ENCODE measurements at places on chromosomes 6 and 20.

- DNase-seq, result peak; percentile 48
These were observed 9.9 kb upstream of the BAK1 start for GRCh38 chr6:33589731-33590530.

GRCh38 chr6:164346631-164347030 is 932.1 kb downstream of the QKI start:
- DNase-seq, result no peak

DNA sequence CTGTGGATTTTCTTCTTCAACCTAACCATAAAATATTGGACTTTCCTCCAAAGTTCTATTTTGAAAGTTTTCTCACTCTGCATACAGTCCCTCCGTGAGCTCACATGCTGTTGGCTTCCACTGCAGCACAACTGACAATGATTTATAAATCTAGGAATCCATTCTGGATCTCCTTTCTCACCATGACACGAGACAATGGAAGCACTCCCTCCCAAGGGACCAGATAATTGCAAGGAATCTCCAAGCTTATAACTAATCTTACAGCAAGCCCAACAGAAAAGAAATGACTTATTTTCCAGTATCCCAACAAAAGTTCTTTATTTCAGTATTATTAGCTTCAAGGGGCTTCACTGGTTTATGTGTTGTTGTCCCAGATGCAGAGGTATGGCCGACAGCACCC is 729.0 kb downstream of the RFPL4B start:
- DNase-seq, result no peak

- DNase-seq, result no peak
These were observed 74.3 kb upstream of the CCN2 start for GRCh38 chr6:132025468-132025867.

DNA sequence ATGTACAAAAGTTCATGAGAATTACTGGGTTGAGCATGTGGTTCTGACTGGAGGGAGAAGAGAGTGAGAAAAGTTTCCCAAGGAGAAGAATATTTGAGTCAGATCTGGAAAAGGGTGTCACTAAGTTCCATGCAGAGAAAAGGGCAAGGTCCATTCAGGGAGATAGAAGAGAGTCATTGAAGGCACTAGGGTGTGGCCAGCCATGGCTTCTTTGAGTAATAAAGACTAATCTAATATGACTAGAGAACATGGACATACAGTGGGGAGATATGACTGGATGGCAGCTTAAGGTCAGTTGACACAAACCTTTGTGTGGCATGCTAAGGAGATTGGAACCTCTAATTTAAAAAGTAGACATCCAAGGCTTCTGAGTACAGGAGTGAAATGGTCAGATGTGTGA is 10.7 kb upstream of the SLC17A4 start:
- DNase-seq, result no peak

- no peak for DNase-seq
These were observed 179.5 kb upstream of the CITED2 start for GRCh38 chr6:139553916-139554315.

DNA sequence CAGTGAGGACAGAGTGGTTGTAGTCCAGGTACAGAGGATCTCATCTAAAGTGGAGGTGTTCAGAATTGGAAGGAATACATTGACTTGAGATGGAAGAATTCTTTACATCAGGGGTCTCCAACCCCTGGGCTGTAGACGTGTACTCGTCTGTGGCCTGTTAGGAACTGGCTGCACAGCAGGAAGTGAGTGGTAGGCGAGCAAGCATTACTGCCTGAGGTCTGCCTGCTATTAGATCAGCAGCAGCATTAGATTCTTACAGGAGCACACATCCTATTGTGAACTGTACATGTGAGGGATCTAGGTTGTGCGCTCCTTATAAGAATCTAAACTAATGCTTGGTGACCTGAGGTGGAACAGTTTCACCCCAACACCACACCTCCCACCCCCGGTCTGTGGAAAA is 121.1 kb downstream of the CDKAL1 start:
- no peak for DNase-seq

DNA sequence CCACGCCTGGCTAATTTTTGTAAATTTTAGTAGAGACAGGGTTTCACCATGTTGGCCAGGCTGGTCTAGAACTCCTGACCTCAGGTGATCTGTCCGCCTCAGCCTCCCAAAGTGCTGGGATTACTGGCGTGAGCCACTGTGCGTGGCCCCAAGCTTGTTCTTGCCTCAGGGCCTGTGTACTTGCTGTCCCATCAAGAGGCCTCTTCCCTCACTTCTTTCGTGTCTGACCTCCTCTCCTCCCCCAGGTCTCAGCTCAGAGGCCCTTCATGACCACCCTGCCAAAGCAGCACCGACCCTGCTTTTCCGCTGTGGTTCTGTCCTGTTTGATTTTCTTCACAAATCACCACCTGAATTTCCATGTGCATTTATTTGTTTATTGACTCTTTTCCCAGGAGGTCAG is 10.5 kb upstream of the UBE2V1 start:
- no peak for DNase-seq

DNA sequence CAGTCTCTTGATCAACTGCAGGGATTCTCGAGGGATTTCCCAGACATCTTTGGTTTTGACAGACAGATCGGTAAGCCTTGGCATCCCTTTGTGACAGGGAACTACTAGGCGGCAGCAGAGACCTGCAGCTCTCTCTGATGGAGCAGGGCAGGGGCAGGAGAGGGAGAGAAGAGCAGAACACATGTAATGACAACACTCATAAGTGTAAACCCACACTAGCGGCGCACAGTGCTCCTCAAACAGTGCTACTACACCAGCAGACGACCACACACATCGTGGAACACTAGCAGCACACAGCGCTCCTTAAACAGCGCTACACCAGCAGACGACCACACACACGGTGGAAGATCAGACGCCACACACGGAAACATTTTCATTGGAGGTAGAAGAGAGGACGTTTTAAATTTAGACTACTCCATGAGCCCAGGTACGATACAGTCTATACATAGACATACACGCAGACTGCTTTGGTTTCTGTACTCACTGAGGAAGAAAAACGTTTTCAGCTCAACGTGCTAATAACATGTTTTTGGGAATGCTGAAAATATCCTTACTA is 94.5 kb upstream of the TRAF3IP2 start:
- no peak for DNase-seq

GRCh38 chr6:33875141-33875581 is 71.4 kb upstream of the MLN start:
- no peak for DNase-seq

- DNase-seq, result no peak
These were observed 940 bp upstream of the HS3ST5 start for GRCh38 chr6:114343782-114344144.

- DNase-seq, result no peak
These were observed 930.1 kb upstream of the GJE1 start for GRCh38 chr6:141202626-141203025.

GRCh38 chr20:1430004-1430451 is 36.6 kb downstream of the NSFL1C start:
- DNase-seq, result no peak

- no peak for DNase-seq
These were observed 8.6 kb upstream of the LBP start for GRCh38 chr20:38337561-38338140.

- DNase-seq, result no peak
These were observed 569.9 kb downstream of the BCKDHB start for GRCh38 chr6:80676386-80676785.

GRCh38 chr6:30041821-30042220 is 19.2 kb upstream of the POLR1H start:
- no peak for DNase-seq

- DNase-seq, result no peak
These were observed 42.8 kb downstream of the ZBTB9 start for GRCh38 chr6:33497157-33497556.

DNA sequence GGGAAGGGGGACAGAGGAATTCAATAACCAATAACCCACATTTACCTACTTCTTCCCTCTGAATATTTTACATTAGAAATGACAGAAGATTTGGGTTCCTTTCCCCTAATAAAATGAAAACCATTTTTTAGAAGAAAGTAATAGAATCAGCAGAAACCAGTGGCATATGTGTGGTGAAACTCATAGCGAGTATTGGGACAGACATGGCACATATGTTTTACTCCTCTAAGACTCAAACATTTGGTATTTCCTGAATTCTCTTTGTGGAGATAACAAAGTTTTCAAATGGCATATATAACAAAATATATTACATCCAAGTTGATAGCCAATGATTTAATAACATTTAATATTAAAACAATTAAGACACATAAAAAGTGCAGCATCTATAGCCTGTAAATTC is 12.9 kb upstream of the BEND3 start:
- DNase-seq, result no peak

- no peak for DNase-seq
These were observed 47.5 kb downstream of the OPRM1 start for GRCh38 chr6:154086510-154086909.

DNA sequence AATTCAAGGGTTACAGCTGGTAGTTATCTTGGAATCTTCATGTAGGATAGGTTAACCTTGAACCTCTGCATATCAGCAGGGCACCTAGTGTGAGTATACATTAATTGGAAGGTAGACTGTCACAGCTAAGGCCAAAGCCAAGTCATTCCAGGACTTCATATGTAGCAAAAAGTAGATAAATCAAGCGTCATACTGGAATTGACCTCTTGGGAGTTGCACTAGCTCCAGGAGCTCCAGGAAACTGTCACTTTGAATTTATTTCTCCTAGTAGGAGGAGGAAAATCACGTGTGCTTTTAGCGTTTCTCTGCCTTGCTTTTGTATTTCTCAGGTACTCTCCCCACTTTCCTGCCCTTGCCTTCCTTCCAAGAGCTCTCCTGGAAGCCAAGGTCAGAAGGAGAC is 30.3 kb downstream of the RIPOR2 start:
- DNase-seq, result no peak

GRCh38 chr20:48862279-48862678 is 34.5 kb upstream of the PREX1 start:
- no peak for DNase-seq

DNA sequence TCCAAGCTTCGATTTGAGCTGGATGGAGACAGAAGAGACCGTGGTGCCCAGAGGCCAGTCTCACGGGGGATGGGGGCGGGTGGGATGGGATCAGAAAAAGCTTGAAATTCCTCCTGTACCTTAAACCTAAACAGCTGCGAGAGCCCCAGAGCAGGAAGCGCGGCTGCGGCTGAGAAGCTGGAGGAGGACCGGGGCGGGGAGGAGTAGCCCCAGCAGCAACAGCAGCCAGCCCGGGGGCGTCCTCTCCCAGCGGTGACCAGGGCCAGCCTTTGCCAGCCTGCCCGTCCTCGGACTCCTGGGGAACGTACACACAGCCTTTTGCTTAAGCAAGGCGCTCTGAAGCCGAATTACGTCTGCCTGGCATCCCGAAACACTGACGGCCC is 17.4 kb upstream of the PRDM13 start:
- DNase-seq, result no peak

GRCh38 chr6:108744996-108745395 is 103.2 kb upstream of the ARMC2 start:
- no peak for DNase-seq

- DNase-seq, result no peak
These were observed 217.0 kb upstream of the CCN2 start for GRCh38 chr6:132167929-132168892.

- no peak for DNase-seq
These were observed 134.2 kb downstream of the PLCB4 start for GRCh38 chr20:9203081-9203447.

- DNase-seq, result no peak
These were observed 68.4 kb downstream of the RSPO3 start for GRCh38 chr6:127186889-127187288.

Measured in T47D (cell line).